MCF 10A (cell line): ENCODE measurements at places on chromosomes 6 and 20.
A peak's percentile ranks its signal among the peaks of the same experiment; 100 is the strongest.

GRCh38 chr6:10098756-10099528 lies 315.9 kb downstream of the TFAP2A start:
- peak; percentile 31 for DNase-seq

DNA sequence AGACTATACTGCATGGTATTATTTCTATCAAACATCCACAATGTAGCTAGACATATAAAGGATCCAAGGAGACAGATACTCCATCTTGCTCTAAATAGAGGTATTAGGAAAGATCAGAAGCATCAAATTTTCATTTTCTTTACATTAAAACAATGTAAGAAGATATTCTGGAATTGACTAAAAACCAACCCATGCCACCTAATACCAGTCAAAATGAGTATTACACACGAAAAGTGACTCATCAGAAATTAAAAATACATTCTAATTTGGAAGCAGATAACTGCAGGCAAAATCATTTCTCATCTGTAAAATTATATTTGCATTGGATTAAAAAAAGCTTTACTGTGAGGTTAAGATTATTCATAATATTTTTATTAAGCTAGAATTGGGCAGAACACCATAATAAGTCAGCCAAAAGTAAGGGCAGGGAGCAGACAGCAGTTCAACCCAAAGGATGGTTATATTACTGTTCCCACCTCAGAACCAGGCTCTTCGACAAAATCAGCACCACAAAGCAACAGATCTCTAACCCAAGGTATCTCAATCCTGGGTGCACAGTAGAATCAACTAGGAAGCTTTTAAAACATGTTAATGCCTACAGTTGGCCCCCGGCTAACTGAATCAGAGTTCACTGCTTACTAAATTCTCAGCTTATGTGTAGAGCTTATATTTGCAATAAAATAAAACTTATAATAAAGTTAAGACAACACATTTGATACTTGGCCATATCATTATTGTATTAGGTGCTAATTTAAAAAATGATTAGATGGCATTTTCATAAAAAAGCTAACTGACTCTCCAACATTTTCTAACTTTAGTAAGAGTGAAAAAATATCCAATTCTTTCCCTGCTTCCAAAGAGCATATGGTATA lies 35.2 kb downstream of the SAMD3 start:
- DNase-seq, result no peak

- DNase-seq, result no peak
Observed at GRCh38 chr20:35034145-35034544, 58.5 kb downstream of the TRPC4AP start.

DNA sequence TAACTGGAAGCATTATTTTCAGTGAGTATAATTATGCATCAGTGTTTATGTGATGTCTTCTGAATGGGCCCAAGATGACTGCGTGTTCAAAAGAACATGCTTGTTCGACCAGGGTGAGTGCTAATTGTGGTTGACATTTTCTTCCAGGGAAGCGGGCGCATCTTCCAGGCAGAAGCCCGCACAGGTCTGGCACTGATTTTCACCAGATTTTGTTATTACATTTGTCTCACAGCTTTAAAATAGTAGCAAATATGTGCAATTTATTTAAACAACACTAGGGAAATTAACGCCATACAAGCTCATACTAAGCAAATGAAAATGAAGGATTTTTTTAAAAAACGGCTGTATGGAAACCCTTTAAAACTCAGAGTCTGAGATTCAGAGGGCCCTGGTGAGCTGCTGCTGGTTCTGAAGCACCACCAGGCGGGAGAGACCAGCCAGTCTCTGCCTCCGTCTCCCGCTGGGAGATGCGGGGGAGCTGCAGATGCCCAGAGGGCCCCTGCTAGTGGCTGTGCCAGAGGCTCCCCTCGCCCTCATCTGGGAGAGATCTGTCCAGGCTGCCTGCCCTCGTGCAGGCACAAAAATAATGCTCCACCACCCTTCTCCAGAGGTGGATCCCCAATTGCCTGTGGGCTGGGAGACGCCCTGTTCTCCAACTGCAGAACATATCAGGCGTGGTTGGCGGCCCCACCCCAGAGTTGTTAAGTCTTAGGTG lies 297.0 kb downstream of the TAF4 start:
- DNase-seq, result no peak

DNA sequence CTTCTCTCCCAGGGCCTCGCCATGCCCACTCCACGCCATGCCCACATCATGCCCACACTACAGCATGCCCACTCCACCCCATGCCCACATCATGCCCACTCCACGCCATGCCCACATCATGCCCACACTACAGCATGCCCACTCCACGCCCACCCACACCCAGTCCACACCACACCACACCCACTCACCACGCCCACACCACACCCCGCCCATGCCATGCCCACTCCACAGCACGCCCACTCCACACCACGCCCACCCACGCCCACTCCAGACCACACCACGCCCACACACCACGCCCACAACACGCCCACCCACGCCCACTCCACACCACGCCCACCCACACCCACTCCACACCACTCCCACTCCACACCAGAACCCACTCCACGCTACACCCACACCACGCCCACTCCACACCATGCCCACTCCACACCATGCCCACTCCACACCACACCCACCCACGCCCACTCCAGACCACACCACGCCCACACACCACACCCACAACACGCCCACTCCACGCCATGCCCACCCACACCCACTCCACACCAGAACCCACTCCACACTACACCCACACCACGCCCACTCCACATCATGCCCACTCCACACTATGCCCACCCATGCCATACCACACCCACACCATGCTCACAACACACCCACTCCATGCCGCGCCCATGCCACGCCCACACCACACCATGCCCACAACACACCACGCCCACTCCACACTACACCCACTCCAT lies 88.6 kb downstream of the ERMARD start:
- DNase-seq, result no peak
